ENCODE measurements at places on chromosomes 6 and 20. TPM values are rescaled to one million over a fixed set of nuclear protein-coding genes. Genes with fewer than 3 reads are reported as not detected.

Gene CST5
- not detected for total RNA-seq

GRCh38 chr6:162750776-162751175, 23.0 kb downstream of the PACRG start:
- DNase-seq: peak; percentile 17

GRCh38 chr6:55568808-55569439, 10.1 kb downstream of the HMGCLL1 start:
- DNase-seq: no peak

GRCh38 chr20:13101706-13102105, 92.9 kb downstream of the SPTLC3 start:
- DNase-seq: no peak

DNA sequence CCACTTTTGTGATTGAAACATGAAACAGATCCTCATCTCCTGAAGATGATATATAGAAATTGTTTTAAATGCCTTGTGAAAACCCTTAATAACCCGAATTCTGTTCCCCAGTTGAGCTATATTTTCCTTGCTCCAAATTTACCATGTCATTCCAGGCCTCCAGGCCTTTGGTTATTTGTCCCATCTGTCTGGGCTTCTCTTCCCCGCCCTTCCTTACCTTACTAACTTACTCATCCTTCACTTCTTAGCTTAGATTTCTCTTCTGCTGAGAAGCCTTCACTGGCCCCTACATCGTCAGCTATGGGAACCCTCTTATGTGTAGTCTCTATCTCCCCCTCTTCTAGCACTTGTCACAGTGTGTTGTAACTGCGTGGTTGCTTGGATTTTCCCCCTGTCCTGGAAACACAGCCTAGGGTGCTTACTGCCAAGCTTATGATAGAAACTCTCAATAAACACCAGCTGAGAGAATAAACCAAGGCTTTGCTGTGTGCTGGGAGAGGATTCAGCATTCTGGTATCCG, 68.6 kb downstream of the SGK1 start:
- no peak for DNase-seq

Gene WFDC10B
- total RNA-seq: not detected

- no peak for DNase-seq
Measured at GRCh38 chr6:61622601-61623000, 663.4 kb downstream of the KHDRBS2 start.

Gene MYLK2
- total RNA-seq: 0.10 TPM

Gene SAMD3
- not detected for total RNA-seq

- no peak for DNase-seq
Measured at GRCh38 chr20:59996108-59996507, 37.9 kb downstream of the CDH26 start.

DNA sequence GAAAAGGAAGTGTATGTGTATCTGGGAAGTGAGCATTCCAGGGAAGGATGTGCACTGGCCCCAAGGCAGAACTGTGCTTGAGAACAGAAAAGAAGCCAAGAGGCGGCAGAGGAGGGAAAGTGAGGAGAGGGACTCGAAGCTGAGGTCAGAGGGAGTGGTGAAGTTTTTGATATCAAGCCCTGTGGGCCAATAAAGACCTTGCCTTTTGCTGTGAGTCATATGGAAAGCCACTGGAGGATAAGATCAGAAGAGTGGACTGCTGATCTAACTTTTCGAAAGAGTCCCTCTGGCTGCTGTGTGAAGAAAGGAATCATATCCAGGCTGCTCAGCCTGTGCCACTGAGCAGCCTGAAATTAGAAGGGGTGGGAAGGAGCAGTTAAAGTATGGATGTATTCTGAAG, 99.4 kb downstream of the EYA4 start:
- peak; percentile 40 for DNase-seq

DNA sequence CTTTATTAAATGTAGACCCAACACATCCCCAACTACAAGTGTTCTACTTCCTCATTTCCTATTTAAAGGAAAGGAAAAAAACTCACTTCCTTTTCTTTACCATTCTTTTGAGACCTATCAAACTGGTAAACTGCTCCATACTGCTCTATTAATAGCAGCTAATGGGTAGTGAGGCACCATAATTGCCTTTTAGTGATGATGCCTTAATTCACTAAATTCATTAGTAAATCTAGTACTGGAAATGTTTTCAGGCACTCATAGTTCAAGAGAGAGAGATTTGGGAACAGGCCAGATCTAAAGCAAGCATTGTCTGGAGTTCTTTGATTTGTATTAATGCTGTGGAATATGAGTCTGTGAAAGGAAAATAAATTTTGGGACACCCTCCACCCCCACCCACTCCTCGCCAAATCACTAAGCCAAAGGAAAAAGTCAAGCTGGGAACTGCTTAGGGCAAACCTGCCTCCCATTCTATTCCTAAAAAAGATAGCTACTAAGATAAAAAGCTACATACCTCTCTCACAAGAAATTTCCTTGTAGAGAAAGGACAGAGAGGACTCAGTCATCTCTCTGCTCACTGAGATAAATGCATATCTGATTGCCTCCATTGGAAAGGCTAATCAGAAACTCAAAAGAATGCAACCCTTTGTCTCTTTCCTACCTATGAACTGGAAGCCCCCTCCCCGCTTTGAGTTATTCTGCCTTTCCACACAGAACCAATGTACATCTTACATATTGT, 13.6 kb upstream of the IBTK start:
- DNase-seq: no peak

GRCh38 chr6:44540881-44541280, 153.4 kb downstream of the CDC5L start:
- no peak for DNase-seq

GRCh38 chr6:91080871-91081270, 494.0 kb upstream of the MAP3K7 start:
- no peak for DNase-seq

- DNase-seq: no peak
Measured at GRCh38 chr6:111990214-111990613, 63.7 kb upstream of the CCN6 start.

DNA sequence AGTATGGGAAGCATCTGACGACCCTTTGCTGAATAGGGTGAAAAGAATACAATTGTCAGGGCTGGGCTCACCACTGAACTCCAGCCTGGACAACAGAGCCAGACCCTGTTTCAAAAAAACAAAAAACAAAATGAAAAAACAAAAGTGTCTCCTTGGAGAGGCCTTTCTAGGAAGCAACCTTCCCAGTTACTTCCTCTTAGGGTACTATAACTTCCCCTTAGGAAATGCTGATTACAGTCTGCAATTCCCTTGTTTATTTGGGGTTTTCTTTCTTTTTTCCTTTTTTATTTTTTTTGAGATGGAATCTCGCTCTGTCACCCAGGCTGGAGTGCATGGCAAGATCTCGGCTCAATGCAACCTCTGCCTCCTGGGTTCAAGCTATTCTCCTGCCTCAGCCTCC, 20.5 kb upstream of the TTPAL start:
- no peak for DNase-seq

DNA sequence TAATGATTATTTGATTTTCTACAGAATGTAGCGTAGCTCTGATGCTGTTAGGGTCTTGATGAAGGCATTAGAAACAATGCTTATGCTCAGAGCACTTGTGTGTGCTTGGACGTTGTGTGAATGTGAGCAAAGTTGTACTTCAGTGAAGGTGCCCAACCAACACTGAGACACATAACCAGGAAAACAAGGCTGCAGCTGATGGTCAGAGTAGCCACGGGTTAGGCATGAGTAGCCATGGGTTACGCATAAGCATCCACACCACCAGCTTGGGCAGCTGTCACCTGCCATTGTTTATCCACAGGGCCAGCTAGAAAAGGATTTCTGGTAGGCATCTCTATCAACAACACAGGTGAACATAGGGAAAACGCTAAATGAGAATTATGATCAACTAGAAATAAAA, 326.6 kb downstream of the NRN1 start:
- DNase-seq: no peak

DNA sequence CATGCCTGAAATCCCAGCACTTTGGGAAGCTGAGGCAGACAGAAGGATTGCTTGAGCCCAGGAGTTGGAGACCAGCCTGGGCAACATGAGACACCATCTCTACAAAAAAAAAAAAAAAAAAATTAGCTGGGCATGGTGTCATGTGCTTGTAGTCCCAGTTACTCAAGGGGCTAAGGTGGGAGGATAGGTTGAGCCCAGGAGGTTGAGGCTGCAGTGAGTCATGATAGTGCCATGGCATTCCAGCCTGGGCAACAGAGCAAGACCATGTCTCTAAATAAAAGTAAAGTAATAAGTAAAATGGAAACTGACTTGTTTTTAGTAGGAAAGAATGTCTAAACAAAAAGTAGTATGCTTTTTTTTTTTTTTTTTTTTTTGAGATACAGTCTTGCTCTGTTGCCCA, 240.7 kb downstream of the ARID1B start:
- no peak for DNase-seq

Gene ADGRF5
- total RNA-seq: not detected

DNA sequence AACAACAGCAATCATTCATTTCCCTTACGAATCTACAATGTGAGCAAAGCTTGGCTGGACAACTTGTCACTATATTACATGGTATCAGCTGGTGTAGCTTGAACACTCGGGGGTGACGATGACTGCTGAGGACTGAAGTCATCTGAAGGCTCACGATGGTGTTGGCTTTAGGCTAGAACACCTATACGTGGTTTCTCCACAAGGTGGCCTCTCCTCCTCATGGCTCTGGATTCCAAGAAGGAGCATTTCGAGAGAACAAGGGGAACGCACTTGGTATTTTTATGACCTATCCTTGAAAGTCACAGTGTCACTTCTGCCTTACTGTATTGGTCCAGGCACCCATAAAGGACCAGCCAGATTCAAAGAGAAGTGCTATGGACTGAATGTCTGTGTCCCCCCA, 37.5 kb upstream of the ADGRF1 start:
- DNase-seq: no peak

- DNase-seq: no peak
Measured at GRCh38 chr6:108179741-108180140, 13.9 kb downstream of the NR2E1 start.

DNA sequence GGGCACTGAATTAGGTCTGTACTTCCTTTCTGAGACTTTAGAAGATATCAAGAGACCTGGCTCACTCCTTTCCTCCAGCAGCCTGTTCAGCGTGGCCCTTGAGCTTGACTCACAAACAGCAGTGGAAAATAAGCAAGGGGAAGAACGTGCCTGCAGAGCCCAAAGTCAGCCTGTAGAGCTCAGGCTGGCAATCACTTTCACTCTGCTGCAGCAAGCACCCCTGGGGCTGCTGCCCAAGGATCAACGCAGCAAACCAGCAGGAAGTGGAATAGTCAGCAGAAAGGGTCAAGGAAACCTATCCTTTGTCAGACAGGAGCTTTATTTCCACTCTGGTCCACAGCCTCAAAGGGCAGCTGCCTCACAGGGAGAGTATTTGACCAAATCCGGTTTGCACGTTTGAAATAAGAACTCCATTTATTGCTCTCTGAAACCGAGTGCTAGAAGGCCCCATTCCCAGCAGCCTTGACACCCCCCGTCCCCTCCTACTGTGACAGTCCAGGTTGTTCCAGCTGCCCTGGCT, 77.4 kb downstream of the PRDM1 start:
- no peak for DNase-seq

GRCh38 chr20:3898639-3899038, 9.5 kb downstream of the PANK2 start:
- no peak for DNase-seq

DNA sequence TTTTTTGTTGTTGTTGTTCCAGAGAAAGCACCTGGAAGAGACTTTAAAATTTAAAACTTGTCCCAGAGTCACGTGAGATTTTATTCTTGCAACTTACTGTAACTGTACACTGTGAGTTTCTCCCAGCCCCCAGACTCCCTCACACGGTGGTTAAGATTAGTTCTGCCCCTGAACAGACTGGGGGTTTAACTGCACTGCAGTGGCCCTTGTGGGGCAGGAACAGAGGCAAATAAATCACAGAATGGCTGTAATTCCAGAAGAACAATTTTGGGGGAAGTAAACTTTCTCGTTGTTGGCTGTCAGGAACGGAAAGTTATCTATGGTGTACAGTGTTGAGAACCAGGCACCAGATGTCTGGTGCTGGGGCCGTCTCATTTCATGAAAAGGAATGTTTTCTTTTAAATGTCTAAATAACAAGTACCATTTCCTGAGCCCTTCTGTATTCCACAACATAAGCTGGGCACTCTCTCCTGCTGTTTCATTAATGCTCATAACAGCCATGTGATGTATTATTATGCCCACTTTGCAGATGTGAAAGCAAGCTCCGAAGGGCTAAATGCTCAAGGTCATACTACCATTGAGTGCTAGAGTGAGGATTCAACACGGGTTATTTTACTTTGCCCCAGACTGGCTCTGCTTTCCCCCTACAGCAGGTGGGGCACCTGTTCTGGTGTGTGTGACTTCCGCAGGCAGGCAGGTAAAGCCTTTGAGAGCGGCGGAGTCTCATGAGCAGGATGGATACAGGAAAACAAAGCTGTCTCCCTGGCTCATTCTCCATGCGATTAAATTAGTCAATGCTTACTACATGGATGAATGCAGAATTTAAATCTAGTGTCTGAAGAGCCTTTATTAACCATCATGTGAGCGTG, 30.5 kb downstream of the CNKSR3 start:
- no peak for DNase-seq

- DNase-seq: no peak
Measured at GRCh38 chr20:25016471-25016870, 23.9 kb upstream of the APMAP start.

DNA sequence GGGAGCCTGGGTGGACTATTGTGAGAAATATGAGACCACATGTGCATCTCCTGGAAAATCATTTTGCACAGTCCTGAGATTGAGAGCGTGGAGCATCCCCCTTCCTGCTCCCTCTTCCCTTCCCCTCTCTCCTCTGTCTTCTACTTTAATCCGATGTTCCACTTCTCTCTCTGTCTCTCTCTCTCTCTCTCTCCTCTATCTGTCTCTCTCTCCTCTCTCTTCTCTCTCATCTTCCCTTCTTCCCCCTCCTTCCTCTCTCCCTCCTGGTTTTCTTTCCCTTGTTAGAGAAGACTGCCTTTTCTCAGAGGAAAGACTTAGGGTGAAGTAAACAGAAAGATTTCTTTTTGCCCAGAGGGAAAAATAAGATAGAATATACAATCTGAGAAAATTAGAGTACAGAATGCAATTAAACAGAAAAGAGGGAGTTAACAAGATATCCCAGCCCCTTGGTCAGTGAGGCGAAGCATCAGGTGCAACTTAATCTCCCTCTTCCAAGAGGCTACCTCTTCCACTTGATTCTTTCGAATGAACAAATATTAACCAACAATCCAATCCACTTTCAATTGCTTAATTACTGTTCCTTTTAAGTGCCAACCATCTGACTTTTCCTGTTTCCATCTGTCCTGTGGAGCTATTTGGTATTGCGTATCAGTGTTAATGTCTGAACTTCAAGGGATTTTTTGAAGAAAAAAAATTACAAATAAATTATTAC, 14.6 kb downstream of the KHDC1 start:
- DNase-seq: no peak

Gene CNKSR3
- 6.3 TPM for total RNA-seq

GRCh38 chr6:16504609-16505008, 256.7 kb downstream of the ATXN1 start:
- no peak for DNase-seq
